HCT116 (cell line): ENCODE measurements at places on chromosomes 6 and 20.

- peaks cover 4% of the 10 kb centered on the region; the same call in 1 of the 2 replicates for H3K27me3 ChIP-seq
- no peak overlapping the region for H3K4me3 ChIP-seq
- H3K36me3 ChIP-seq: no peaks in the 10 kb centered on the region
- H3K4me1 ChIP-seq: no peaks in the 10 kb centered on the region
Measured at GRCh38 chr6:166849749-166850183, 106.6 kb downstream of the RNASET2 start.

DNA sequence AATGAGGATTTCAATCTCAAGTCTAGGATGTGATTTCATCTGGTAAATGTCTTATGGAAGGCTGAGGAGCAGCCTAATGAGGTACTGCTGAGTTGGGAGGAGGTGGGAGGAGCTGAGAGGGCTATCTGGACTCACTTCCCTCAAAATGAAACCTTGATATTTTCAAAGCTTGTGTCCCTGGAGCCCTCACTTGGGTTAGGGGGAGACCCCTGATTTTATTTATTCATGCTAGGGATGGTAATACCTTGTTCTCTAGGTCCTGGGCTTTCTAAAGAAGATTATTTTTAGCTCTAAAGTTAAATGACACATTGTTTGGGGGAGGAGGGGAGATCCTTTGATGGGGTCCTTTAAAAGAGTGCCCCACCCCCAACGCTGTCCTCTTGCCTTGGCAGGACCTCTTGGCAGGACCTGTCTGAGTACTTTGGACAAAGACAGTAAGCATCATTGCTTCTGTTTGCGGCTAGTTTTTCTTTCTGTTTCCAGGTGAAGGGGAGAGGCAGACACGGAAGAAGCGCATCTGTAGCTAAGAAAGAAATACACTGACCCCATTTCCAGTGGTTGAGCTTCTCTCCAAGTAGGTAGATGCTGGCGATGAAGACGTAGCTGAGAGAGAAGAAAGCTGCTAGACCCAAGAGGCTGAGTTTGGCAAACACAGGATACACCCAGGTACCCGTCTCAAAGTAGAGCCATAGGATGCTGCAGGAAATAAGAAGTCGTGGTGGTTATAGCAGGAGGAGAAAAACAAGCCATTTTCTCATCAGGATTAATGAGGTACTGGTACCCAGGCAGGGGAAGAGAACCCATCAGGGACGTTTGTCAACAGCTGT lies 55.6 kb downstream of the ADTRP start:
- no peaks in the 10 kb centered on the region for H3K27me3 ChIP-seq
- no peaks in the 10 kb centered on the region for H3K36me3 ChIP-seq
- H3K27ac ChIP-seq: no peak overlapping the region
- H3K4me1 ChIP-seq: no peaks in the 10 kb centered on the region
- H3K4me3 ChIP-seq: no peak overlapping the region

- no peaks in the 10 kb centered on the region for H3K27me3 ChIP-seq
- H3K27ac ChIP-seq: no peak overlapping the region
- no peaks in the 10 kb centered on the region; the same call in 1 of the 2 replicates for H3K4me1 ChIP-seq
- no peak overlapping the region for H3K4me3 ChIP-seq
- no peak for DNase-seq
- no peaks in the 10 kb centered on the region for H3K36me3 ChIP-seq
Measured at GRCh38 chr20:3247638-3248037, 8.6 kb upstream of the SLC4A11 start.

DNA sequence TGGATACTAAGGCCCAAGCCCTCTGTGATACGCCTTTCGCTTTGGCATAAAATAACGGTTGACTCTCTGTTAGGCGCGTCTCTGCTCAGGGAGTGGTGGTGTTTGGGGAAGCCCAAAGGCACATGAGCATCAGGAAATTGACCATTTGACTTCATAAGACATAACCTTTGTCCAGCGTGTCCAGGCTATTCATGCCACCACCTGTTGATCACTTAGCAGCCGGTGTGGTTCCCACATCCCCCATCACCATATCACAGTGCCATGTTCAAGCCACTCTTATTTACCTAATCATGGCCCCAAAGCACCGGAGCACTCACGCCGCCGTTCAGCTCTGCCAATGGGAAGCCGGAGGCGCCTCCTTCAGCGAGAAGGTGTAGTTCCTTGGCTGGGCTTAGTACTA lies 27.9 kb downstream of the SLCO4A1 start:
- H3K4me3 ChIP-seq: no peak overlapping the region
- DNase-seq: no peak
- H3K36me3 ChIP-seq: peaks cover 43% of the 10 kb centered on the region; the same call in 1 of the 2 replicates
- no peaks in the 10 kb centered on the region for H3K27me3 ChIP-seq

GRCh38 chr6:40138273-40138720 lies 204.0 kb upstream of the MOCS1 start:
- H3K36me3 ChIP-seq: no peaks in the 10 kb centered on the region
- H3K27ac ChIP-seq: no peak overlapping the region
- no peak overlapping the region for H3K4me3 ChIP-seq
- no peaks in the 10 kb centered on the region for H3K27me3 ChIP-seq

DNA sequence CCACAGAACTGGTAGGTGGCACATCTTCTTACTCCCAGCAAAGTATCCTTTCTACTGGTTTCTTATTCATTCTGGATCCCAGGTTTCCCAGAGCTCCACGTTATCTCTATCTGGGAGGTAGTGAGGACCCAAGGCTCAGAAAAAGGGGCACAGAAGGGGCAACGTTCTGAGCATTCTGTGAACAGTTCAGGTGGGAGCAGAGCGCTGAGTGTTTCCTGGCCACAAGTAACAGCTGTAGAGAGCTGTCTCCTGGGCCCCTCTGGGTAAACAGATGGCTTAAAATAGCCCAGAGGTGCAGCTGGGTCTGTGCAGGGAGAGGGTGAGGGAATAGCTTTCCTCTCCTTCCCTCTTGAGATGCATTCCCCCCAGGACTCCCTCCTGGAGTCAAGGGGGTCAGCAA lies 2.1 kb downstream of the APOBEC2 start:
- H3K27ac ChIP-seq: no peak overlapping the region
- H3K4me3 ChIP-seq: no peak overlapping the region
- no peak for DNase-seq
- peaks cover 16% of the 10 kb centered on the region; the same call in 1 of the 2 replicates for H3K4me1 ChIP-seq

GRCh38 chr6:43718387-43719105 lies 31.0 kb upstream of the MRPS18A start:
- no peaks in the 10 kb centered on the region for H3K36me3 ChIP-seq
- H3K27ac ChIP-seq: no peak overlapping the region
- H3K27me3 ChIP-seq: 0 out of 2 replicates have a peak, but pooled peaks cover 4% of the 10 kb centered on the region
- DNase-seq: no peak
- H3K4me1 ChIP-seq: peaks cover 5% of the 10 kb centered on the region; the same call in 1 of the 2 replicates
- H3K4me3 ChIP-seq: no peak overlapping the region

DNA sequence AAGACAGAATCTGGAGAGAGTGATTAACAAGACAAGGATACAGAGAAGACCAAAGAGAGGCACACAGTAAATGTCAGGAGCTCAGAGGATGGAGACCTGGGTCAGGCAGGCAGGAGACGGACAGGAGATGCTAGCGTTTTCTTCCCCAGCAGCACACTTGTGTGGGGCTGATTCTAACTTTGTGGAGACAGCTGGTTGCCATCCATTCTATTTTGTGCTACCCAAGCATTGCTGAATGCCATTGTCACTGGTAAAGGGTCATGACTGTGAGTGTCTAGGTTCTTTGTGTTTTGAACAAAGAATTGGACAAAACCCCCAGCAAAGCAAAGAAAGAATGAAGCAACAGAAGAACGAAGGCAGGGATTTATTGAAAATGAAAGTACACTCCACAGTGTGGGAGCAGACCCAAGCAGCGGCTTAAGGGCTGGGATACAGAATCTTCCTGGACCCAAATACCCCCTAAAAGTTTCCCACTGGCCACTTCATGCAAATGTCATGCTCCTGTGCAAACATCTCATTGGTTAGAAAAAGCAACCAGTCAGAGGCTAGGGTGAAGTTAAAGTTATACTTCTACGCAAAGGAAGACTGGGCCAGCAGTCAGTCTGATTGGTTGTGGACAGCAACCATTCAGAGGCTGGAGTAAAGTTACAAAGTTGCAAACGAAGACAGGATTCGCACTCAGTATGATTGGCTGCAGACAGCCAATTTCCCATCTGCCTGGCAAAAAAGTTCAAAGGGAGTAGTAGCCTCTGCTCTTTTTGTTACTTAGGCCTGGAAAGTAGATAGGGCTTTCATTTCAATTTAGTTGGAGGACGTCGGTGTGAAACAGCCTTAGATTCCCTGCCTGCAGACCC lies 17.5 kb downstream of the PTK7 start:
- DNase-seq: no peak
- H3K27me3 ChIP-seq: no peaks in the 10 kb centered on the region
- H3K4me1 ChIP-seq: peaks cover 51% of the 10 kb centered on the region
- no peak overlapping the region for H3K27ac ChIP-seq
- H3K36me3 ChIP-seq: no peaks in the 10 kb centered on the region
- H3K4me3 ChIP-seq: no peak overlapping the region

- H3K36me3 ChIP-seq: no peaks in the 10 kb centered on the region
- H3K27ac ChIP-seq: no peak overlapping the region
- no peak overlapping the region for H3K4me3 ChIP-seq
- no peak for DNase-seq
- H3K4me1 ChIP-seq: no peaks in the 10 kb centered on the region
Measured at GRCh38 chr6:37155394-37156312, 14.3 kb upstream of the PIM1 start.

- no peak overlapping the region for H3K27ac ChIP-seq
- DNase-seq: no peak
- peaks cover 7% of the 10 kb centered on the region for H3K4me1 ChIP-seq
Measured at GRCh38 chr6:167307342-167307955, 16.3 kb downstream of the UNC93A start.

GRCh38 chr6:19525673-19526072 lies 311.5 kb upstream of the ID4 start:
- no peak overlapping the region for H3K4me3 ChIP-seq
- H3K27me3 ChIP-seq: no peaks in the 10 kb centered on the region
- H3K27ac ChIP-seq: no peak overlapping the region
- DNase-seq: no peak
- H3K4me1 ChIP-seq: no peaks in the 10 kb centered on the region

DNA sequence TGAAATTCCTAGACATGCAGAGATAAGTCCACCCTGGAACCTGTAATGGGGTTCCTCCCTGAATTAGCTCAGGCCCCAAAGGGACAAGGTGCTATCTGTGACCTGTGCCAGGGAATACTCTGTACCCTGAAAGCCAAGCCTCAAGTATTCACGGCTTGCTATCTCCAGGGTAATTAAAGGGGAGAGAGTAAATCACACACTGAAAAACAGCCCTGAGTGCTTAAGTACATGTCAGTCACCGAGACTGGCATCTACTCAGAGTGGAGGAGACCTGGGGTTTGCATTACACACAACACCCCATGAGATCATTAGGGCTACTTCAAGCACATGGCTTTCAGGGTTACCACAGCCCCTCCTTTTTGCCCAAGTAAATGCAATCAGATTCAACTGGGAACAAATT lies 188.1 kb downstream of the CD83 start:
- no peak overlapping the region for H3K27ac ChIP-seq
- H3K36me3 ChIP-seq: no peaks in the 10 kb centered on the region

DNA sequence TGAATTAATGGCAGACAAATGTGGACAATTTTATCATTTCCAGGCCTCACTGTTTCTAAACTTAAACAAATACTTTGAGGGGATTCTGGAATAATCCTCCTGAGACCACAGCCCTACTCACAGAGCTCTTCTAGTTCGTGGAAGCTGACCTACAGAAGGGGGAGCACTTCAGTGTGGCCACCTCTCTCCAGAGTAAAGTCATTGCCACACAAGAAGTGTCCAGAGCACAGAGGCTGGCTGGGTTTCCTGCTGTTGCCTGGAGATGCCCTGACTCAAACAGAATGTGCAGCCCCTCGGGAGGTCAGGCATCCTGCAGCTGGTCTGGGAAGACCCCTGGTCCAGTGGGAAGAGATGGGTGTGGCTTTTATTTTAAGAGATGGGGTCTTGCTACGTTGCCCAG lies 110.9 kb downstream of the QRSL1 start:
- no peak for DNase-seq
- H3K27ac ChIP-seq: no peak overlapping the region
- no peaks in the 10 kb centered on the region for H3K4me1 ChIP-seq
- H3K36me3 ChIP-seq: no peaks in the 10 kb centered on the region
- no peaks in the 10 kb centered on the region for H3K27me3 ChIP-seq

GRCh38 chr6:131954059-131954774 lies 3.0 kb upstream of the CCN2 start:
- no peaks in the 10 kb centered on the region for H3K36me3 ChIP-seq
- H3K27ac ChIP-seq: no peak overlapping the region
- no peak overlapping the region for H3K4me3 ChIP-seq
- no peak for DNase-seq

DNA sequence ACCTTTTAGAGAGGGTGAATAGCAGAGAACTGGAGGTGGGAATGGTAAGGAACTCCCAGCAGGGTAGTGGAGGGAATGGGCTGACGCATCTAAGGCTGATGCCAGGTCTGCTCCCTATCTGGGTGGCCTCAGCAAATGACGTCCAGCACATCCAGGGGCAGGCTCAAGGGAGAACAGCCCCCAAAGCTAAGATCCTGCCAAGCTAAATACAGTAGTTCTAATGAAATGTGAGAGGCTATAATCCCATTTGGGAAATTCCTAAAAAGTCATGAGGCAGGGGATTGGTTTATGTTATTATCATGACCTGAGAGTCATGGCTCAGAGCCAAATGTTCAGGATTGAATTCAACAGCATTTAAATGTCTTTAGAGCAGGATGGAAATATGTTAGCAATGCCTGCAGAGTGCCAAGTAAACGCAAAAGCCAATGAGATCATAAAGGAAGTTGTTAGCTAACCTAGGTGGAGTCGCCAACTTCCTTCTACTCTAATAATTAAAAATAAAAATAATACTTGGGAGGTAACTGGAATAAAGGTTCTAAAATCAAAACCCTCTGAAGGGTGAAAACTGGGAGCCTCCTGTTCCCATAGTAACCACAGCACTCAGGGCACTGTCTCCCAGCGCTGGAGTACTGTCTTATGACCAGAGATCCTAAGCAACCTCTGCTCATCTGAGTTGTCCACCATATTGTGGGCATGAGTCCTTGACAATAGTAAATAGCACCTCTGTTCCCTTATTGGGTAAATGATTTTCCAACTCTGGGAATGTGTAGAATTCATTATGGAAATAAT lies 34.8 kb downstream of the IYD start:
- no peaks in the 10 kb centered on the region for H3K36me3 ChIP-seq
- DNase-seq: no peak
- no peak overlapping the region for H3K4me3 ChIP-seq
- no peaks in the 10 kb centered on the region for H3K27me3 ChIP-seq
- H3K27ac ChIP-seq: no peak overlapping the region
- no peaks in the 10 kb centered on the region for H3K4me1 ChIP-seq

- no peaks in the 10 kb centered on the region for H3K27me3 ChIP-seq
- no peaks in the 10 kb centered on the region for H3K4me1 ChIP-seq
- H3K36me3 ChIP-seq: peaks cover 4% of the 10 kb centered on the region
- DNase-seq: no peak
- no peak overlapping the region for H3K4me3 ChIP-seq
Measured at GRCh38 chr20:37394543-37395409, 48.8 kb downstream of the SRC start.

GRCh38 chr20:60055740-60056139 lies 97.5 kb downstream of the CDH26 start:
- H3K27me3 ChIP-seq: peaks cover 27% of the 10 kb centered on the region
- H3K4me3 ChIP-seq: no peak overlapping the region
- H3K4me1 ChIP-seq: no peaks in the 10 kb centered on the region
